ELR (cell line): ENCODE measurements at places on chromosomes 4 and X.
A peak's percentile ranks its signal among the peaks of the same experiment; 100 is the strongest.

DNA sequence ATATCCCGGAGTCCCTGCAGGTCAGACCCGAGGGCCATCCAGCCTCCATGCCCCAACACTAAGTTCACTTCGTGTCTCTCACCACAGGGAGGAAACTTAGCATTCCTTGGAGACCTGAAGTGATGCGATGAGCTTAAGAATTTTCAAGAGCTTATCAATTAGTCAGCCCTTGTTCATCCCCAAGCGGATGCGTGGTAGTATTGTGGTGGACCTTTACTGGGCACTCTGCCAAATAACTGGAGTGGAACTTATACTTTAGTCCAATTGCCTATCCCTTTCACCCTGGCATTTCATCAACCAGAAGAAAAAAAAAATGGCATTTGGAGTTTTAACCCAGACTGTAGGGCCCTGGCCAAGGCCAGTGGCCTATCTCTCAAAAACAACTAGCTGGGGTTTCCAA is 137.1 kb downstream of the RELL1 start:
- DNase-seq, result peak; percentile 96

GRCh38 chr4:76199664-76200211 is 13.9 kb downstream of the SCARB2 start:
- DNase-seq, result no peak

GRCh38 chr4:166301266-166301665 is 428.2 kb downstream of the TLL1 start:
- DNase-seq, result no peak

DNA sequence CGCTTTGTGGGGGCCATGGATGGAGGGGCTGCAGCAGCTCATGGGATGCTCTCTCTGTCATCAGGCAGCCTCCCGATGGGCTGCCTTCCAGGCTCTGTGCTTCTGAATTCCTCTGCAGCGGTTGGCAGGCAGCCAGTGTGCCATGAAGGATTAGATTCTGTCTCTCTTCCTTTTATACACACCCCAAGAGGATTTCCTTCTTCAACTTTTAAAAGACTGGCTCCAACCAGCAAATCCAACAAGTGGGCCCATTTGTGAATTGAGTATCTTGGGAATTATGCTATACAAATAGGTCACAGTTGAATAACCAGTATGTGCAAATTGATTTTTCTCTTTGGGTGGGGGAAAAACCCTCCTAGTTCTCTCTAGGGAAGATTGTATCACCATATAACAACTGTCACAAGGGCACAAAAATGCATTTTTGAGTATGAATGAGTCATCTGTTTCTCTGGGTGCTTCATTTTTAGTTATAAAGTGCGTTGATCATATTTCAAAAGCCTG is 96.8 kb upstream of the FAT1 start:
- peak; percentile 24 for DNase-seq

GRCh38 chr4:163693211-163693610 is 198.7 kb downstream of the TMA16 start:
- peak; percentile 57 for DNase-seq

GRCh38 chrX:42869659-42870476 is 91.9 kb upstream of the PPP1R2C start:
- DNase-seq, result no peak

DNA sequence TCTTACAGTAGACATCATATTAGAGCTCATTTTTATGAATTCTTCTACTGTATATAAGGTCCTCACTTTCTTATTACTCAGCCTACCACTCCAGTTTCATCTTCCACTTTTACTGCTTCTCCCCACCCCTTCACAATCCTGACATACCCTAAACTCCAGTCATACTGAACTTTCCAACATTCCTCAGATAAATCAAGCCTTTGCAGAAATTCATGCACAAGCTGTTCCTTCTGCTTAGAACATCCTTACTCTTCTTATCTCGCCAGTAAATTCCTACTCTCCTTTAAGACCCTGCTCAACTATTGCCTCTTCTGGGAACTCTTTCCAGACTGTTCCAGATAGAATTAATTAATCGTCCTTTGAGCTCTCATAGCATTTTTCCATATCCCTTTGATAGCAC is 24.8 kb downstream of the RTL9 start:
- peak; percentile 74 for DNase-seq

- peak; percentile 58 for DNase-seq
These were observed 160.4 kb downstream of the CPEB2 start for GRCh38 chr4:15162465-15163283.

- DNase-seq, result no peak
These were observed 72.6 kb downstream of the TAF1 start for GRCh38 chrX:71438750-71439149.

DNA sequence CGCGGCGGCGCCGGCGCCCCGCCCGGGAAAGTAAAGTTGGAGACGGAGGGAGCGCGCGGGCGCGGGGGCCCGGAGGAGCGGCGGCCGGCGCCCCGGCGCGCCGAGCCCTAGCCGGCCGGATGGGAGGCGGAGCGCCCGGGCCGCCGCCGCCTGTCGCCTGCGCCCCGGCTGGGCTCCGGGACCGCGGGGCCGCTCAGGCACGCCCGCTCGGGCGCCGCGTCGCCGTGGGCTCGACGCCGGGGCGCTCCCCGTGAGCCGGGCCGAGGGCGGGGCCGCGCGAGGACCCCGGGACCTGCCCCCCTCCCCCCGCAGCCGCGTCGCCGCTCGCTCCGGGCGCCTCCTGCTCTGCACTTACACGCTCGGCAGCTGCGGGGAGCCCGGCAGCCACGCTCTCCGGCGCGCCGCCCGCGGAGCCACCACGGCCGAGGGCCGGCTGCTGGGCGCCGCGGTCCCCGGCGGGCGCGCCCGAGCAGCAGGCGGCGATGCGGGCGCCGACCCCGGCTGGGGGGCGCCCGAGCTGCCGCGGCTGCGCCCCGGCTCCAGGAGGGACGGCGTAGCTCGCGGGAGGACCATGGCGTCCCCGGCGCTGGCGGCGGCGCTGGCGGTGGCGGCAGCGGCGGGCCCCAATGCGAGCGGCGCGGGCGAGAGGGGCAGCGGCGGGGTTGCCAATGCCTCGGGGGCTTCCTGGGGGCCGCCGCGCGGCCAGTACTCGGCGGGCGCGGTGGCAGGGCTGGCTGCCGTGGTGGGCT is at the start of gene ADRA2C:
TSS of gene ADRA2C (plus strand) at position 350 of the 749 bp plus-strand sequence. CDS start at position 572, 222 bp downstream.
- DNase-seq, result no peak

- no peak for DNase-seq
These were observed 1159.3 kb upstream of the TENM3 start for GRCh38 chr4:181083757-181084361.

DNA sequence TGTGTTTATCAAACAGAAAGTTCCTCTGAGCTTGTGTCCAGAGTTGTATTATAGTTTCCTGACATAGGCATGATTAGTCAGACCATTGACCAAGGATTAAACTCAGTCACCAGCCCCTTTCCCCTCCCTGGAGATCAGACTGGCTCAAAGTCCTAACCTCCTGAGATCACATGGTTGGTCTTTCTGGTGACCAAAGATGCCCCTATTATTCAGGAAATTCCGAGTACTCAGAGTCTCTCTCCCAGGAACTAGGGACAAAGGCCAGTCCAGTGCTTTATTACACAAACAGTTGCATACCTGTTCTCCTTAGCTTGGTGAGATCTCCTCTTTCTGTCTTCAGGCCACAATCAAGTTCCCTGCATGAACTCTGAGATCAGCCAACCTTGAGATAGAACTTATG is 14.5 kb upstream of the ENPP6 start:
- peak; percentile 6 for DNase-seq

DNA sequence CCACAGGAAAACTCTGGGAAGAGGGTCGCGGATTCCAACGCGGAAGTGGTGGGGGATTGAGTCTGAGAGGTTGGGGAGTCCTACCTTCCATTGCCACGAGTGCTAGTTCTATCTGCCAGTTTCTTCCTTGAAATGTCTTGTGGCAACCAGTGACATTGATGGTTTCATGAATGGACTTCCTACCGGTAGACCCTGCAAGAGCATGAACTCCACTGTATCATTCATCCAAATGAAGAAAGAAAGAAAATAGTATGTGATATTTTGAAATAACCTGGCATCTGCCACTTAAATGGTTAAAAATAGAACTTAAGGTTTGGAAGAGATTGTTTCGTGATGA is 1.1 kb upstream of the SLC10A7 start:
- peak; percentile 28 for DNase-seq

GRCh38 chr4:131370846-131371245 is 1778.2 kb upstream of the PCDH10 start:
- no peak for DNase-seq

GRCh38 chr4:173288698-173289352 is 45.3 kb downstream of the HMGB2 start:
- DNase-seq, result peak; percentile 8

DNA sequence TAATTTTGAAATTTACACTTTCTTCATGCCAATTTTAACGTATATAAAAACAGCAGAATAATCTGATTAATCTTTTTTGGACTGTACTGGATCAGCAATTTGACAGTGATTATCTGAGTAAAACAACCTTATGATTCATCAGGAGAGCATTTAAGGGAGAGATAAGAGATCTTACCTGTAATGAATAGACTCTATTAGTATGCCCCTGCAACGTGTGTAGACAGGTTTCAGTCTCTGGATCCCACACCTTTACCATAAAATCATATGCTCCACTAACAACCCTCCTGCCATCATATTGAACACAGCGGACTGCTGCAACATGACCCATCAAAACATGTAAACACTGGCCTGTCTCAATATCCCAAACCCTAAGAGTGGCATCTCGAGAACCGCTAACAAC is 210.1 kb downstream of the FBXW7 start:
- DNase-seq, result no peak

- peak; percentile 8 for DNase-seq
These were observed 53.9 kb downstream of the PAPSS1 start for GRCh38 chr4:107666134-107666533.

DNA sequence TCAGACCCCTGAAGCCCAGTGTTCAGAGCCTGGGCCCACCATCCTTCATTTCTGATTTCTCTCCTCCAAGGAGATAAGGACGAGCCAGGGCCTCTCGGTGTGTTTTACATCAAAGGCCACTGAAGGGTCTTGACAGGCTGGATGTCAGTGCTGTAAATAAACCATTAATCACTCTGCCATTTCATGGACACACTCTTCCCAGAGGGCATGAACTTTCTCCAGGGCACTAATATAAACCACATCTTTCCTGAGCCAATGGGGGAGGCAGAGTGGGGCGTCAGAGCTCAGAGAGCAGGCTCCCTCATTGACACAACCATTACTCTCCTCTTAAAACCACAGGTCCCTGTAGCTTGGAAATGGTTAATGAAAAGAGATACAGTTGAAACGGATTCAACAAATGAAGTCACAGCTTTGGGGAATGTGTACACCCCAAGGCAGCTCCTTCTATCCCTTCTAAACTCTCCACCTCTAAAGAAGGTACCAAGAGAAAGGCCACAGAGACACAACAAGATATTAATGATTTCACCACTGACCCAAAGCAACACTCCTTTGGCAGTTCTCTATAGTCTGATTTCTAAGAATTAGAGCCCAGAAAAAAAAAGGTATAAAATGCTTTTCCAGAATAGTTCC is 200.6 kb downstream of the CHIC2 start:
- no peak for DNase-seq

DNA sequence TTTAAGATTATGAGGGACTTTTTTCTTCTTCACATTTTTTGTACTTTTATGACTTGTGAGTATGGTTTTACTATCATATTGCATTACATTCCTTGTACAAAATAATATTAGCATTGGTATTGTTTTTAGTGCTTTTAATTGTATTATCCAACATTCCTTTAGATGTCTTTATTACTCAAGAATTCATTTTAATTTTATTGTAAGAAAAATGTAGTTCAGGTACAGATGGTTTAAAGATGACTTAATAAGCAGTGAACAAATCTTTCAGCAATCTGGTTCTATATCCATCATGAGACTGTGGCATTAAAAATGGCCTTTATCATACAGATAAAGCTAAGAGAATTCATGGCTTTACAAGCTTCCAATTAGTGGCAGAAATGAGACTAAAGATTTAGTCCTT is 191.6 kb downstream of the ANTXR2 start:
- DNase-seq, result no peak

DNA sequence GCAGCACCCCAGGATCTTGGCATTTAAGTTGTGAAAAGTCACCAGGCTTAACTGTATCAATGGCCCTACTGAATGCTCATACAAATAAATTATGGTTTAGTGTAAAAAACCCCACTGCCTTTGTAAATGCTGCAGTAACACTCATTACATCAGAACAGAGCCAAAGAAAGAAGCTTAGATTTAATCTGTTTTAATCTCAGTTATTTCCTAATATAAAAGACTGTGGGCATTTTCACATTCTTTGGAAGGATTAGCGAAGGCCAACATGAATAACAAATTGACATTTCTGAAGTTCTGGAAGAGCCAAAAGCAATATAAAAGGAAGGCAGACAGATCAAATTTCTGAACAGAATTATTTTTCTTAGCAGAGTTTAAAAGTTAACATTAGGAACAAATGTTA is 140.0 kb upstream of the HCCS start:
- DNase-seq, result no peak

DNA sequence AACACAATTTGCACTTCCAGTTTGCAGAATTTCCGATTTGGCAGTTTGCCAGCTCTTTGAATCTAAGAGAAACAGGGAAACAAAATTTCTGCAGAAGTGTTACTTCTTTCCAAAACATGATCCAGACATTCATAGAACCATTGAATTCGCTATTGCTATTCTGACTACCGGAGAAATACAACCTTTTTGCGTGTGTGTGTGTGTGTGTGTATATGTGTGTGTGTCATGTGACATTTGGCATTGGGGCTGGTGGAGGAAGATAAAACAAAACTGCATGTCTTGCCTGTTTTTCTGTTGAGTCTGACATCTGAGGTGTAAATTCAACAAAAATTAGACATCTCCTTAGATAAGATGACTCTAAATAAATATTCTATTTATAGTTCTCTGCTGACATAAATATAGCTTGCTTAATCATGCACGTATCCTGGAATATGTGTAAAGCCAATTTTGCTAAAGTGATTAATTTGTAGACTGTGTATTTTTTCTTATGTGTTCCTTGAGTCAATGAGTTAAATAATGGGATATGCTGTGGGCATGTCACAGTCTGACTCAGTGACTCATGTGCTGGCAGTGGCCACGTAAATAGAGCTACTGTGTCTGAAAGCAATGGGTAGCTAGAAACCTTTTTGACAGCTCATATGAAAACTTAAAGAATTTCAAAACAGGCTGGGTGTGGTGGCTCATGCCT is 98.9 kb downstream of the HPGD start:
- DNase-seq, result peak; percentile 73

GRCh38 chr4:38190717-38191178 is 230.6 kb downstream of the PTTG2 start:
- DNase-seq, result peak; percentile 67

- peak; percentile 20 for DNase-seq
These were observed 214.3 kb downstream of the LDB2 start for GRCh38 chr4:16684097-16684496.

DNA sequence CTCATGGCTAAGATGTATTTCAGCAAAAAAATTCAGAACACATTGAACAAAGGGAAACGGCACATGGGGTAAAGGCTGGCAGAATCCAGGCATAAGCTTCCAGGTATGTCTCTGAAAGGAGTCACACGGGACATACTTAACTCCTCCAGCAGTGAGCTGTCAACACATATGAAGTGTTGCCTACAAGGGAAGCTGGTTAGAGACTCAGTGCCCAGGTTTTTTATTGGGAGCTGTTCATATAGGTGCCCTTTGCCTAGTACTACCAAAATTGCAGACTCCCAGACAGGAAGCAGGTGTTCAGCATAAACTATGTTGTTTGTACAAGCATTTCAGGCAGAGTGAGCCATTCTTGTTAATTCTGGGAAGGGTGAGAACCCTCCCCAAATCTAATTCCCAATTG is 77.4 kb upstream of the PUDP start:
- DNase-seq, result no peak
